ENCODE measurements at places on chromosomes 4 and X.

GRCh38 chrX:130260316-130260715, 8.4 kb downstream of the ZNF280C start:
- no peaks in the 10 kb centered on the region for H3K27me3 ChIP-seq
- no peak overlapping the region for H3K27ac ChIP-seq
- H3K4me3 ChIP-seq, result no peak overlapping the region

DNA sequence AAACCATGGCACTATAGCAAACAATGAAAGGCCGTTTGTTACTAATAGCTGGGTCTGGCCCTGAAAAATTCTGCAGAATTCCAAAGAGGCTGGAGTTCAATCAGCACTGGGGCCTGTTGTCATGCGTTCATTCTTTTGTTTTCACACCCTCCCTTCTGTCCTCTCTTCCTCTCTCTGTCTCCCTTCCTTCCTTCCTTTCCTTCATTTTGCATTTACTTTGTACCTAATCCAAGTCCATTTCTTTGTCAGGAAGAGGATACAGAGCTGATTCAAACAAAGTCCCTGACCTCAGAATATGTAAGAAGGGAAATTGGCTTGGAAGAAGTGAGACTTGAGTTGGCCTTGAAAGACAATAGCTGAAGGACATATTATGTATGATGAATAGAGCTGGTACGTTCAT, 119.6 kb upstream of the LDB2 start:
- H3K27ac ChIP-seq, result no peak overlapping the region
- no peaks in the 10 kb centered on the region for H3K36me3 ChIP-seq
- no peak overlapping the region for H3K4me3 ChIP-seq
- H3K4me1 ChIP-seq, result no peaks in the 10 kb centered on the region
- no peak for DNase-seq

DNA sequence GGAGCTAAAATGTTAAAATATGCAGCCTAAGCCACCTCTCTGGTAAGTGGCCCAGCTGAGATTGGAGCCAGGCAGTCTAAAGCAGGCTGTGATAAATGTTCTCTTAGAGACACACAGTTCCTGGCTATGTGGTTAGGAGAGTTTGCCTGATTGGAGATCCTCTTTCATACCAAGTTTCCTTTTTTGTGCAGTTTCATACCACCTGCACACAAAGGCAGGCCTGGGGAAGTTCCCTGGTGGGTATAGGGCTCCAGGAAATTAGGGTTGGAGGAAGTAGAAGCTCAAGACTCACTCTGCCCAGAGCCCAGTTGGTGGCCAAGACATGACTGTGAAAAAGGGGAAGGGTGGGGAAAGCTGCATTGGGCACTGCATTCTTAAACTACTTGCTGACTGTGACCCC, 16.9 kb downstream of the CYBB start:
- H3K27me3 ChIP-seq, result no peaks in the 10 kb centered on the region
- H3K4me1 ChIP-seq, result peaks cover 46% of the 10 kb centered on the region
- H3K36me3 ChIP-seq, result no peaks in the 10 kb centered on the region
- H3K4me3 ChIP-seq, result no peak overlapping the region
- H3K27ac ChIP-seq, result peak overlapping the region; percentile 49

- DNase-seq, result peak; percentile 92
- peak overlapping the region; percentile 75 for H3K27ac ChIP-seq
- H3K4me1 ChIP-seq, result peaks cover 32% of the 10 kb centered on the region
- no peaks in the 10 kb centered on the region for H3K27me3 ChIP-seq
- no peaks in the 10 kb centered on the region for H3K36me3 ChIP-seq
These were observed 44.5 kb downstream of the SEPTIN11 start for GRCh38 chr4:76993787-76994641.

DNA sequence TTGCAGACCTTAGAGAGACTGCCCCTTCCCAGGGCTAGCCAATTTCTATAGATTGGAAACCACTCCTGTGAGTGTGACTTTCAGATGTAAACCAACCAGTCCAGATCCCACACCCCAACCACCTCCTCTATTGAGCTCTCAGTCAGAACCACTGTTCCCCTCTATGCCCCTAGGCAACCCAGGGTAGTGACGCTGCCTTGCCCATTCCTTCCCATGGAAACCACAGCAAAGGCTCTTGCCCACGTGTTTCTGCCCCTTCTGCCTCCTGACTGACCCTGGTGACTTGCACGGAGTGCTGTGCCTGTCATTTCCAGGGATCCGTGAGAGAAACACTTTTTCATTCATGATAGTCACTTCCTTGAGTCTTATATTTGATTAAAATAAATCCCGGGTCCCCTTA, 32.4 kb downstream of the CYTL1 start:
- H3K4me1 ChIP-seq, result no peaks in the 10 kb centered on the region
- DNase-seq, result no peak
- no peak overlapping the region for H3K27ac ChIP-seq
- no peak overlapping the region for H3K4me3 ChIP-seq

GRCh38 chrX:53476371-53476770, 42.2 kb upstream of the HSD17B10 start:
- no peak overlapping the region for H3K4me3 ChIP-seq
- no peak overlapping the region for H3K27ac ChIP-seq
- no peaks in the 10 kb centered on the region for H3K4me1 ChIP-seq

DNA sequence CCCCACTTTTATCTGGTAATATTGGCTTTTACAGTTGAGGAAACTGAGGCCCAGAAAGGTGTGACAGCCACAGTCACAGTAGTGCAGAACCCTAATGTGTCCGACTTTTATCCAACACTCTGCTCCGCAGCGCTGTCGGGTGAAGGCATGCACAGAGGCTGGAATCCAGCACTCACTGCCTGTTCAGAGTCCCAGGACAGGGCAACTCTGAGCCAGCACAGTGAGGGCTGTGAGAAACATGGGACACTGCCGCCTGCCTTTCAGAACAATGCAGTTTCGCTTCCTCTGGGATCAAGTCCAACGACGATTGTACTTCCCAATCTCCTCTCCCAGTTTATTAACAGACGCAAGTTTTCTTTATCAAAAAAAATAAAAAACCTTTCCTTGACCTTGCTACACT, 41.9 kb upstream of the PDGFRA start:
- no peak overlapping the region for H3K4me3 ChIP-seq
- H3K36me3 ChIP-seq, result no peaks in the 10 kb centered on the region
- H3K4me1 ChIP-seq, result no peaks in the 10 kb centered on the region
- DNase-seq, result no peak
- no peaks in the 10 kb centered on the region for H3K27me3 ChIP-seq

- H3K4me3 ChIP-seq, result no peak overlapping the region
- DNase-seq, result no peak
- H3K4me1 ChIP-seq, result peaks cover 11% of the 10 kb centered on the region
These were observed 32.3 kb downstream of the BBS12 start for GRCh38 chr4:122764821-122765215.

DNA sequence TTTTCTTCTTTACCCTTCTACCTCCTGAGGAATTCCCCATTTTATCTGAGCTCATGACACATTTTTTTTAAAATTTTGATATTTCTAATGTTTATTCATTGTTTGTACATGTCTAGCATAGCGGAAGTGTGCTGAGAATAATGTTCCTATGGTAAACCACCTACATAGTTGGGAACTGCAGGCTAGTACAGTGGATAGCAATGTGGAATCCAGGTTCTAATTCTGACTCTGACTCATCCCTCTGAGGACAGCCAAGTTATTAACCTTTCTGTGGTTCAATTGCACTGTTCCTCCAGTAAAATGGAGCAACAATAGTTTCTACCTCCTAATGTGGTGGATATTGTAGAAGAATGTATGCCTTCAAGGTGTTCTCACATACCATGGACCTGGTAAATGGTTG, 20.6 kb upstream of the APELA start:
- H3K36me3 ChIP-seq, result no peaks in the 10 kb centered on the region
- no peak overlapping the region for H3K27ac ChIP-seq
- H3K4me3 ChIP-seq, result no peak overlapping the region
- H3K4me1 ChIP-seq, result no peaks in the 10 kb centered on the region

DNA sequence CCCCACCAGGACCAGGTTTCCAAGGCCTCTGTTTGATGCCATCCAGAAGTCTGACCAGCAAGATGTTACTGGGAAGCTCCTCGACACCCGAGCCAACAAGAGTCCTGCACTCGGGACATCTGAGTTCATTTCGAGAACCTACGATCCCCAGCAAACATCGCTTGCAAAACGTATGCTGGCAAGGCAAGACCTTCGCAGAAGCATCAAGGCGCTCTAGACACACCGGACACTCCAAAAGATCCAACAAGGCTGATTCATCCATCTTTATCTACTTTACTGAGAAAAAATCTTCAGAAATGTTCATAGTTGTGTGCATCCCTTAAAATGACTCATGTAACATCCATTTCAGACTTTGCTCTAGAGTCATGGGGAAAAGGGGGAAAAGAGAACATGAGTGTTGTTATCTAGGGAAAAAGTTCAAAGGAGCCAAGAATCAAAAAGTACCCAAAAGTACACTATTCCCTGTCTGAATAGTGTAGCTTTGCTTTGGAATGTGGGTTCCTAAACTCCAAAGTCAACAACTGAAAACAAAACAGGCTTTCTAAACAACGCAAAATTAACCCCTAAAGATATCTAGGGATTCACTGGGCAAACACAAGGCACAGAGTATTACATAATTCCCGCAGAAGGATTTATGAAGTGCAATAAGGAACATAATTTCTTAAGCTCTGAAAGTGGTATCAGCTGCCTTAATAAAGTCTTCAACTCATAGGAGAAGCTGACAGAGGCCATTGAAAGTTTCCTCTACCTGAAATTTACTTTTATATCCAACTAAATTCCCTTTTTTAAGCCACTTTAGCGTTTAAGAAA, 1.6 kb downstream of the SH3RF1 start:
- no peak overlapping the region for H3K27ac ChIP-seq
- peak overlapping the region; percentile 89 for H3K4me3 ChIP-seq
- no peaks in the 10 kb centered on the region for H3K27me3 ChIP-seq
- no peak for DNase-seq
- no peaks in the 10 kb centered on the region for H3K36me3 ChIP-seq
- H3K4me1 ChIP-seq, result peaks cover 24% of the 10 kb centered on the region

DNA sequence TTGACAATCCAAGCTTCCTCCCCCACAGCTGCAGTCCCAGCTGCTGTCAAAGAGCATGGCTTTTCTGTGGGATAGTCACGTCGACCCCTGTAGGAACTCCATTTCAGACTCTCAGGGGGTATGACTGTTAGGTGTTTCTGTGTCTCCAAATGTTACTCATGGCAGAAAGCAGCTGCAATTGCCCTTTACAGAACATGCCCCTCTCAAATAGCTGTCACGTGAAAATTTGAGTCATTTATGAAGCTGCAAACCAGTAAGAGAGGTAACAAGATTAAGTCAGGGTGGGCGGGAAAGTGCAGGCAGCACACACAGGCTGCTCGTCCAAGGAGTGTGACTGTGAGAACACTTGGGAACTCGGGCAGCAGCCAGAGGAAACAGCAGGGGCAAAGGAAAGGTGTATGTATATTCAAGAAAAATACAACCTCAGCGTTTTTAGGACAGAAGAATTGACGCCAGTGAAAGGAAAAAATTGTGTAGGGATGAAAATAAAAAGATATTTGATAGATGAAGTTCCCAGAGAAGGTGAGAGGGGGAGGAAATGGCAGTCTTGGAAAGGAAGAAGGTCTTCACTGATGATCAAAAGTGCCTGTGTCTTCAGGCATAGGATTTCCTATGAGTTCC, 66.5 kb upstream of the TMEM184C start:
- no peak overlapping the region for H3K4me3 ChIP-seq
- H3K36me3 ChIP-seq, result no peaks in the 10 kb centered on the region

DNA sequence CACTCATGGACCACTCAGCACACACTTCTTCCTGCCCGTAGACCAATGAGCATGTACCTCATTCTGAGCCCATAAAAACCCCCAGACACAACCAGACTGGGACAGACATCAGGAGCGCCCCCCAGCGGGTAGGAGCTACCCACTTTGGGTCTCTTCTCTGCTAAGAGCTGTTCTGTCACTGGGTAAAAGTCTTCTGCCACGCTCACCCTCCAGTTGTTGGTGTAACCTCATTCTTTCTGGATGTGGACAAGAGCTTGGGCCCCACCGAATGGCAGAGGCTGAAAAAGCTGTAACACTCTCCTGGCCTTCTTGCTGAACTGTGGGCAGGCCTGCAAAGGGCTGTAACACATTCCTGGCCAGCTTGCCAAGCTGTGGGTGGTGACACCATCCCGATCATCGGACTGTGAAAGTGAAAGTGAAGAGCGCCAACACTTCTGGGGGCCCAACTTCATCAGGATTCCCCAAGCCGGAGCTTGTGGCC, 137.6 kb downstream of the TECRL start:
- H3K4me3 ChIP-seq, result no peak overlapping the region
- no peak overlapping the region for H3K27ac ChIP-seq
- H3K4me1 ChIP-seq, result no peaks in the 10 kb centered on the region
- no peaks in the 10 kb centered on the region for H3K27me3 ChIP-seq
- H3K36me3 ChIP-seq, result no peaks in the 10 kb centered on the region

- no peaks in the 10 kb centered on the region for H3K36me3 ChIP-seq
- H3K27me3 ChIP-seq, result no peaks in the 10 kb centered on the region
- H3K4me3 ChIP-seq, result no peak overlapping the region
- no peak overlapping the region for H3K27ac ChIP-seq
These were observed 105.8 kb upstream of the IL15 start for GRCh38 chr4:141530627-141531026.

GRCh38 chr4:120266602-120267001, 200.0 kb upstream of the MAD2L1 start:
- H3K27ac ChIP-seq, result no peak overlapping the region
- no peaks in the 10 kb centered on the region for H3K27me3 ChIP-seq
- H3K4me1 ChIP-seq, result no peaks in the 10 kb centered on the region
- no peak overlapping the region for H3K4me3 ChIP-seq

GRCh38 chr4:76984127-76984526, 34.6 kb downstream of the SEPTIN11 start:
- 0 out of 2 replicates have a peak overlapping the region, but pooled peaks have one; percentile 23 for H3K4me3 ChIP-seq
- peak overlapping the region; percentile 71 for H3K27ac ChIP-seq
- DNase-seq, result peak; percentile 85
- H3K36me3 ChIP-seq, result no peaks in the 10 kb centered on the region

- peak; percentile 18 for DNase-seq
- no peaks in the 10 kb centered on the region for H3K27me3 ChIP-seq
- H3K36me3 ChIP-seq, result no peaks in the 10 kb centered on the region
- no peak overlapping the region for H3K4me3 ChIP-seq
These were observed 5.6 kb downstream of the FLNA start for GRCh38 chrX:154368630-154369448.

GRCh38 chr4:38500433-38500832, 163.6 kb upstream of the KLF3 start:
- no peaks in the 10 kb centered on the region for H3K27me3 ChIP-seq
- H3K4me1 ChIP-seq, result no peaks in the 10 kb centered on the region
- no peak overlapping the region for H3K4me3 ChIP-seq
- no peak overlapping the region for H3K27ac ChIP-seq
- DNase-seq, result no peak

Data from MM.1S (cell line).